Stimulated activated CD4-positive, alpha-beta T cell treated with anti-CD3 and anti-CD28 coated beads, TNF-alpha, amount 100 ng/mL, for 24 hours (primary cell): ENCODE measurements at places on chromosomes 5 and 9.

- DNase-seq = no peak
Observed at GRCh38 chr5:168047669-168048111, 243.8 kb upstream of the WWC1 start.

DNA sequence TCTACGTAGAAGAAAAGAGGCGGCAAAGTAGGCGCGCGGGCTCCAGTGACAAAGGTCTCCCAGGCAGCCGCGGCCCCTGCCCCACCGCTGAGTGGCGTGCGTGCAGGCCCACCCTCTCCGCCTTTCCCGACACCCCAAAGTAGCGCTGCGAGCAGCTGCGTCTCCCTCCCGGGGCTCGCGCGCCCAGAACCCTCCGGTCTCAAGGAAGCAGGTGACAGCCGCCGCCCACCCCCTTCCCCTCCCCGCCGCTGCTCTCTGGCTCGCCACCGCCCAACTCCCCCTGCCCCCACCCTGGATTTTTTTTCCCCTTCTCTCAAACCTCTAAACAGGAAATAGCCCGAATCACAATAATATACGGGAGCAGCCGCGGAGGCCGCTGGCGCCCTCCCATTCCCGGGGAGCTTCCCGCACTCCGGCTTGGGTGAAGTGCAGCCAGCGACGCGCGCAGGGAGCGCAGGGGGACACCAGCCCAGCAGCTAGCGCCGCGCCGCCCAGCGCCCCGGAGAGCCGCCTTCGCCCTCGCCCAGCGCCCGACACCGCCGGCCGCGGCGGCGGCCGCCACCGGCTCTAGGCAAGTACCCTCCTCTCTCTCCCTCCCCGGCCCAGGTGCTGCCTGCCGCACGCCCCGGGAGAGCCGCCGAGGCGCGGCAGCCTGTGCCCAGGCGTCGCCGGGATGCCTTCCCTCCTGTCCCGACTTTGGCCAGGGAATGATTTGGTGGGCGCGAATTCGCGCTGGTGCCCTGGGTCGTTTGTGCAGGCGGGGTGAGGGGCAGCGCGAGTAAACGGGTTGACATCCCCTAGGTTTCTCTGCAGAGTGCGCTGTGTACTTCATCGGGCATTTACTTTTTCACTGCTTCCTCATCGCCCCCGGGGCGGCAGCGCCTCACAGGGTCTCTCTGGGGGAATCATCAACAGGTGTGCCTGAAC lies 52.7 kb upstream of the TJP2 start:
- DNase-seq = no peak

- peak; percentile 43 for DNase-seq
Observed at GRCh38 chr5:111070272-111071134, 1.0 kb upstream of the TSLP start.

DNA sequence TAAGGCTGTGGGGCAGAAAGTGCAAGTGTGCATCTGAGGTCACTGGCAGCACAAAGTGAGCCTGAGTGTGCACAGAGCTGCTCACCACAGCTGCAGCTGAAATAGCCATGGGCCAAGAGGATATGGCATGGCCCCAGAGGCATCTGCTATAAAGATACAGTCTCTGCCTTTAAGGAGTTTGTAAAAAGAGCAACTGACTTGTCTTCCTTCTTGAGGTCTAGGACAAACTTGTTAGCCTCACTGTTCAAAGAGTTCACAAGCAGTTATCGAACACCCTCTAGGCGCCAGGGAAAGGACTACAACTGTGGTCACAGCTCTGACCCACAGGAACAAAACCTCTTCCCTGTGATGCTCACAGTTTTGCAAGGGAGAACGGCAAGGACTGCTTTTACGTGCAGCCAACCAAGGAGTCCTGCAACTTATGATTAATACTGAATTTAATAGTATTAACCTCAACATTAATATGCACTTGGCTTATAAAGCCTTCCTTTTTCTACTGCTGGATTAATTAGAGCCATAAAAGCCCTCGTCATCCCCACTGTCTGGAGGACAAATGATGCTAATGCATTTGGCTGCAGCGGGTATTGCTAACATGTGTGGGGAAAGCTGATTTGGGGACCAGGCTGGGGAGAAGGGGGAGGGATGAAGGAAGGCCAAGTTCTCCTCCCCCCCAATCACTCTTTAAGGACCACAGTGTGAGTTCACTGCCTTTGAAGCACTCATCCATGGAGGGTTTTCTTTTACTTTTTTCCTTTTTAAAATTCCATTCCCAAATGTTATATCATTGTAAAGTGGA lies 189.8 kb upstream of the TRIM32 start:
- no peak for DNase-seq

DNA sequence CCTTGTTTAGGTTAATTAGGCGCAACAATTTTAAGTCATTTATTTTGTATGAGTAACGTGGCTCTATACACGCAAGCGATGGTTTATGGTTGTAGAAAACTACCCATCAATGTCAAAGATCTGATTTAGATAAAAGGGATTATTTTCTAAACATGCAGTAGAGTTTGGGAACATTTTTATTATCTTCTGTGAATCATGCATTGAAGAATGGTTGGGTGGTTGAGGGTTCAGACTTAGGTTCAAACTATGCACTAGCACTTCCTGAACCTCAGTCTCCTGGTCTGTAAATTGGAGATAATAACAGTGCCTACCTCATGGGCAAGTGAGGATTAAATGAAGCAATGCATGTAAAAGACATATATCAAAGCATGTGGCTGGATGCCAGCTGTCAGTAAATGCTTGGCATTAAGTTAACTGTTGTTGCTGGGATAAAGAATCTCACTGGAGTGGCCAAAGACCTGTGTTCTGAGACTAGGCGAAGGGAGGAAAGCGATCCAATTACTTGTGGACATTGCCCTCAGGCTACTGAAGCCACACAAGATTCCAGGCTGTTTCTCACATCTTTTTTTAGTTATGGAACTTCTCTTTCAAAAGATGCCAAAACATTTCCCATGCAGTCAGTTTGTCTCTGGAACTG lies 1.1 kb upstream of the OTULINL start:
- DNase-seq = no peak
